Fibroblast of skin of right biceps (primary cell): ENCODE measurements at places on chromosomes 5 and 9.

DNA sequence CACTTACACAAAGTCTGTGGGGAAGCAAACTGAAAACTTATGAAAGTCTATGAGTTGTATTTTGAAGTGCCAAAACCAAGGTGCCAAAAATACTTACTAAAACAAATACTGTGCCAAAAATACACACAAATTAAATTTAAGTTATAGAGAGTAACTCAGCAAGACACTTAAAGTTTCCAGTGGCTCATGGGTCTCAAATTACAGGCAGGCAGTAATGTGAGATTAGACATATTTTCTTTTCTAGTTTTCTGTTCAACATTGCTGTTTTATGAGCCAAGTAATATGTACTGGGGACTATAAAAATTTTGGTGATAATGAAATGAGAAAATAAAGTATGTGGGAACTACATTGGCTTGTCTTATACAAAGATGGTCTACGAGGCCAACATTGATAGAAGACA is 172.2 kb upstream of the SNX2 start:
- no peak for DNase-seq

DNA sequence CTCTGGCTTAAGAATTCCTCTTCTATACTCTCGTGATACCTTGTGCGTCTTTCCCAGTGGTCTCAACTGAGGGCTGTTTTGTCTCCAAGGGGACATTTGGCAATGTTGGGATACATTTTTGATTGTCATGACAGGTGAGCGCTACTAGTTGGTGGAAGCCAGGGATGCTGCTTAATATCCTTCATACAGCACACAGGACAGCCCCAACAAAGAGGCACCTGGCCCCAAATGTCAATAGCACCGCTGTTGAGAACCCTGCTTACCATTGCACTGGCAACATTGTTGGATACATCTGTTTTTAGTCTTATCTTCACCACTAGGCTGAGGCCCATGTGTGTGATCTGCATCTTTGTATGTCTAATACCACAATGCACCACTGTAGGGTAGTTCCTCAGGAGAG is 114.1 kb downstream of the C9orf152 start:
- no peak for DNase-seq

DNA sequence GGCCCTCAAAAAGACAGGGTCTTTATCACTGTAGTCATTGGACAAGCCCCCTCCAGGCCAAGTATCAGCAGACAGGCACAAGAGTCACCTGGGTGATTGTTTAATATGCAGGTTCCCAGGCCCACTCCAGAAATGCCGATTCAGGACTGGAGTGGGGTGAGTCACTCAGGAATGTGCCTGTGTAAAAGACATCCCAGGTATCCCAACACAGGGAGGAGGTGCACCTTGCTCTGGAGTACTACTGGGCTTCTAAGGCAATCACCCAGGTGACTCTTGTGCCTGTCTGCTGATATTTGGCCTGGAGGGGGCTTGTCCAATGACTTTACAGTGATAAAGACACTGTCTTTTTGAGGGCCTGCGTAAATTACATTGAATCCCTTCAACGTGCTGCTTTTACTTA is 40.6 kb downstream of the ACTL7B start:
- DNase-seq: no peak

GRCh38 chr5:40547994-40548575 is 131.6 kb upstream of the PTGER4 start:
- no peak for DNase-seq

- DNase-seq: peak; percentile 16
Observed at GRCh38 chr5:155727512-155728145, 599.3 kb upstream of the SGCD start.

- no peak for DNase-seq
Observed at GRCh38 chr5:141634720-141635119, 1.9 kb downstream of the HDAC3 start.

DNA sequence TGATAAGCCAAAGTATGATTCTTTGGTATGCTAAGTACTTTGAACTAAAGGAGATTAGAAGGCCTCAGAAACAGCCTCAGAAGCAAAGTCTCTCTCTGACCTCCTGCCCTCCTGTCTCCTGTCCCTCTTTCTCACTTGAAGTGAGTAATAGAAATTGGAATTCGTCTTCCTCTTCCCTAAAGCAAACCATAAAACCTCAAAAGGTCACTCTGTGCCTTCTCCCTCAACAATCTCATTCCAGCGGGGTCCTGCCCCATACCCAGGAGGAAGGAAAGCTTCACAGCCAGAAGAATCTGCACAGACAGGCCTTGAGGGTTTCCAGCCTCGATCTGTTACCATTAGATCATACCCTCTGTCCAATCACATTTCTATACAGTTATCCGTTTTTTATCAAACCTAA is 87.8 kb downstream of the HAPLN1 start:
- DNase-seq: peak; percentile 42

DNA sequence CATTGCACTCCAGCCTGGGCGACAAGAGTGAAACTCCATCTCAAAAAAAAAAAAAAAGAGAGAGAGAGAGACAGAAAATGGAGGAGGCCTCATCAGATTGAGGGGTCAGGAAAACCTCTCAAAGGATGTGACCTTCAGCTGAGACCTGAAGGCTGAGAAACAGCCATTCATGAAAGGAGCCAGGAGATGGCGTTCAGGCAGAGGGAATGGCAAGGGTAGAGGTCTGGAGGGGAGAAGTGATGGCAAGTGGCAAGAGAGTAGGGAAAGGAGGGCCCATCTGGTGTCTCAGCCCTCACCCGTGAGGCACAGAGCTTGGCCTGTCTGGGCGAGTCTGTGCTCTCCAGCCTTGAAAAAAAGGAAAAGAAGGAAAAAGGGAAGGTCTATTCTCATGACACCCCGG is 17.0 kb downstream of the CAMK2A start:
- peak; percentile 58 for DNase-seq

DNA sequence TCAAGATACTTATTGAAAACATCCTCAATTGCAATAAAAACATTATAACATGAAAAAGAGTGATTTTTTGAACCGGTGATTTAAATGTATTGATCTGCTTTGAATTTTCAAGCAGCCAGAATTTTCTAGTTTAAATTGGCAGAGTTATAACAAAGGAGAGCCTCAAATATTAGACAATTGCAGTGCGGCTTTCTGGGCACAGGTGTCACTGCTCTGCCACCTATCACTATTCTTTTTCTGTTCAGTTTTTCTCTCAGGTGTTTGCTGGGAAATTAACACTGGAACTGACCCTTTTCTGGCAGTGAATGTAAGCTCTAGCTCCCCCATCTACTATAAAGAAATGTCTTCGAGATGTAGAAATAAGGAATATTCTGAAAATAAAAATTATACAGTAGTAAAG is 23.0 kb downstream of the ZBED3 start:
- DNase-seq: no peak

- DNase-seq: no peak
Observed at GRCh38 chr9:38064842-38065368, 4.1 kb downstream of the SHB start.

DNA sequence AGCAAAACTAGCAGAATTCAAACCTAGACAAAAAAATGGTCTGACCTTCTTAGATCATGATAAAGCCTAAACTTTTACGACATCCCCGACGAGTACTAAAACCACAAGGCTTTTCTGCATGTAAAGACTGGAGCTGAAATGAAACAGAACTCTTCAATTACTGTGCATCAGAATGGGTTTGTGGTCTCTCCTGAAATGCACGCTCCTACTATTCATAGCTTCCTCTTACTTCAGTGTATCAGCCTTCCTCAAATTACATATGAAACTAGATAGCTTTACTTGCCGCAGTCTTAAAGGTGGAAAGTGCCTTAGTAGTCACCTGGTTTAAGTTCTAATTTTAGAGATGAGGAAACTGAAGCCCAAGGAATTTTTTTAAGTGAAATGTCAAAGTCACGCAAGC is 24.6 kb upstream of the MED10 start:
- DNase-seq: peak; percentile 77

DNA sequence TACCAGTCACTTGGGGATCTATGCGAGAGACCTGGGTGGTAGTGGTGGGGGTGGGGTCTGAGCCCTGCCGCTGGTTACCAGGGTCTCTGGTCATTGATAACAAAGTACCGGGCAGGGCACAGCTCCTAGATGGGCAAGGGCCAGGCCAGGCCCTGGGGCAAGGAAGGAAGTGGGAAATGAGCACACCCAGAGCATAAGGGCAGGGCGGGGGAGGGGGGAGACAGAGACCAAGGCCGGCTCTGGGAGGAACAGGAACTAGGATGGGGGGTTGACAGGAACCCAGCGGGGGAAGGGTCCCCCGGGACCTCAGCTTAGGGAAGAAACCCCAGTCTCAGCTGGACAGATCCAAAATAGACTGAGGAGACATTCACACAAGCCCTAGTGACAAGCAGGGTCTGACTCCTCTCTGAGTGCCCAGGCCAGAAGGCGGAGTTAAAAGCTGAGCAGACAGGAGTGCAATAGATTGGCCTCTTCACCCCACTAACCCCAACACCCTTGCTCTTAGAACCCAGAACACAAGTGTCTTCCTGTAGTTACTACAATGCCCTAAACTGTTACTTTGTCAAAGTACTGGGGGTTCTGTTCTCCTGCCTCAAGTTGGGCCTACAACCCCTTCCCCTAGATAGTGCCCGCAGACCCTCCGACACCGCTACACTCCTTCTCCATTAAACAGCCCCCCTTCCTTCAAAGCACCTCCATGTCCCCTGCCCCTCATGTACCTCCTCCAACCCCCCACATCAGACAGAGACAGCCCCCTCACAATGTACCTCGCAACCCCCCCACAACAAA is 628 bp downstream of the ATOSB start:
- DNase-seq: peak; percentile 73

GRCh38 chr5:96198356-96199058 is 234.5 kb downstream of the PCSK1 start:
- DNase-seq: peak; percentile 78

DNA sequence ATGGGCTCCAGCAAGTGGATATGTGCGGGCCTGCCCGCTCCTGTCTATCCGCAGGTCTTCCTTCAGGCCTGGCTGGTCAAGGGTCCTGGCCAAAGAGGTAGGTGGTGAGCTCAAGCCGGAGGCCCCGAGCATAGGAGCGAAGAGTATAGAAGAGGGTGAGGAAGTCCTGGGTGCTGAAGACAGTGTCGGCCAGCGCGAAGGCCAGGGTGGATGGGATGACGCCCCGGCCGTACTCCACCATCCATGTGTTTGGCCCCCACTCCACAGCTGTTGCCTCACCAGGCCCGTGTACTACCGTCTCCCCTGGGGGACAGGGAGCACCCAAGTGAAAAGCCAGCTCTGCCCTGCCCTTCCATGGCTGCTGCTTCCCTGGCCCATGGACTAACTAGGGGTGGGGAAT is 2.0 kb downstream of the SIGMAR1 start:
- no peak for DNase-seq

DNA sequence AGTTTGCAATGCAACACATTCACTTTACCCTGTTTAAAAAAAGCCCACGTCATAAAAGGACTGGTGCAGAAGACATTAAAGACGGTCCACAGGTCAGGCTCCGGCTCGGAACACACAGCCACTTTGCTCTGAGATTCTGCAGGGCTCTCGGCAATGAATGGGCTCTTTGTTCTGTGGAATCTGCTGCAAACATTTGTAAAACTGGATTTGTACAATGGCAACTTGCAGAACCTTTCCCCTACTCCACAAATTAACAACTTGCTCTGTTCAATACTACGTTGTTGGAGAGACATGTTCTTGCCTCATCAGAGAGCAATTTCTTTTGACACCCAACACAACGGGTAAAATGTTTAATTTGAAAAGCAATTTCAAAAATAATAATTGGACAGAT is 13.0 kb upstream of the NR5A1 start:
- no peak for DNase-seq

GRCh38 chr5:134026521-134027287 is 21.9 kb upstream of the VDAC1 start:
- DNase-seq: peak; percentile 51
